ENCODE measurements at places on chromosomes 1 and 21.

- no peak for DNase-seq
These were observed 408.7 kb upstream of the PKN2 start for GRCh38 chr1:88275259-88275862.

GRCh38 chr1:201259476-201260235 lies 23.6 kb upstream of the PKP1 start:
- DNase-seq: no peak

DNA sequence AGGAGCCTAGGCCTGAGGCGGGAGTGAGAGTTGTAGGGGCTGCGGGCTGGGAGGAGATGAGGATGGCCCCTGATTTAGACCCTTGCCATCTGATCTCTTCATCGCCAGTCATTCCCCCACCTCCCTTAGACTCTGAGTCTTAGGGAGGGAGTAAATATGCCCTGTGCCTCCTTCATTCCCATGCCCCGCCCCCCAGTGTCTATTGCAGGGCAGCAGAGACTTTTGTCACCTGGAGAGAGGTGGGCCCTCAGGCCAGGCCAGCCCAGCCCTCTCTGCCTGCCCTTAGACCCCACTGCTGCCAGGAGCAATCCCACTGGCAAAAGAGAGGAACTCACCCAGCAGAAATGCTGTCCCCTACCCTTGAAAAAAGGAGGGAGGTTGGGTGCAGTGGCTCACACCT lies 3.2 kb upstream of the MFAP2 start:
- DNase-seq: no peak

GRCh38 chr1:209249280-209249670 lies 334.2 kb upstream of the CAMK1G start:
- peak; percentile 68 for DNase-seq

- DNase-seq: no peak
These were observed 43.7 kb downstream of the BTBD8 start for GRCh38 chr1:92123868-92124267.

DNA sequence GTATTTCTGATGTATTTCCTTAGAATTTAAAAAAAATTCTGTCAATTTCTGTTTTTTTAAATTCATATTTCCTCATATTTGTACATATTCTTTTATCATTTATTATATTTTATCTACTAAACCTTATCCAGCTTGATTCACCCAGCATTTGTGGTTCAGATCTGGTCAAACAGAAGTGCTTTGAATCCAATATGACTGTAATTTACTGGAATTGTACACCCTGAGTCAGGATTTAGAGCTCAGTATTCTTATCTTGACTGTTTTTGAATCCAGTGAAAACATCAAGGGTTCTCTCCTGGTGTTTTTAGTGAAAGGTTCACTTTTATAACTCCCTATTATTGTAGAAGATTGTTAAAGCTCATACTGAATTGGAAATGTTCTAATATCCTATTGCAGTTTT lies 1077.0 kb upstream of the NCAM2 start:
- DNase-seq: no peak

DNA sequence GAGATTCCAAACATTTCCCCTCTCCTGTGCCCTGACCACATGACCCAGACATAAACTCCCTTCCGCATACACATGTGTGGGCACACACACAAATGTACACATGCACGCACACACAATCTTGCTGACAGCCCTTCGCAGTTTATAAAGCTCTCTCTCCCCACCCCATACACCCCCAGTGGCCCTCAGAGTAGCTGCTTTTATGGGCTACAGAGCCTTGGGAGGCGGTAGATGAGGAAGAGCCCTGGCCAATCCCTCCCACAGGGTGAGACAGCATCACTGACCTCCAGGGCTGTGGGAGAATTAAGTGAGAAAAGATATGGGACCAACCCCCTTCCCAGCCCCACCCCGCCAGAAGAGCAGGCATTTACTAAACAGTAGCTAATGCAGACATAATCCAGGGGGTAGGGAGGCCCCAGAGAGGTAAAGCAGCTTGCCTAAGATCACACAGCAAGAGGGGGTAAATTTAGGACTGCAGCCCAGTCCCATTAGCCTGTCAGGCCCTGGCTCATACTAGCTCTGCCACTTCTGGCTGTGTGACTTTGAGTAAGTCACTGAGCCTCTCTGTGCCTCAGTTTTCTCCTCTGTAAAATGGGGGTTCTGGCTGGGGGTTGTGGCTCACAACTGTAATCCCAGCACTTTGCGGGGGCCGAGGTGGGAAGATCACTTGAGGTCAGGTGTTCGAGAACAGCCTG lies 5.1 kb downstream of the SDC3 start:
- no peak for DNase-seq

DNA sequence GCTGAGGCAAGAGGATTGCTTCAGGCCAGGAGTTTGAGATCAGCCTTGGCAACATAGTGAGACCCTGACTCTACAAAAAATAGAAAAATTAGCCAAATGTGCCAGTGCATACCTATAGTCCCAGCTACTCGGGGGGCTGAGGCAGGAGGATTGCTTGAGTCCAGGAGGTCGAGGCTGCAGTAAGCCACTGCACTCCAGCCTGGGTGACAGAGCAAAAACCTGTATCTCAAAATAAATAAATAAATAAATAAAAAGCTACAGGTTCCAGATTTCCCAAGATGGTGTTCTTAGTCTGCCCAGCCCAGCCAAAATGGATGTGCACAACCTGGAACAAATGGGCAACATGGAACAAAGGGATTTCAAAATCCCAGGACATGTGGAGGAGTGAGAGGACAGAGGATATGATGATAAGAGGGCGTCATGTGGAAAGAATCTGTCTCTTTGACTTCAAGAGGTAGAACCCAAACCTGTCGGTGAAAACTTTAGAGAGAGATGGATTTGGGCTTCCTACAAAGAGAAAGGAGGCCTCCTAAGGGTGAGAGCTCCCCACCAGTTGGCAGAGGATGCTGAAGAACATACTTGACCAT lies 3.2 kb downstream of the EDARADD start:
- no peak for DNase-seq

GRCh38 chr1:44707959-44708831 lies 22.8 kb downstream of the RNU5D-1 start:
- DNase-seq: no peak

- DNase-seq: no peak
These were observed 461.9 kb upstream of the RGS18 start for GRCh38 chr1:191696354-191696753.

DNA sequence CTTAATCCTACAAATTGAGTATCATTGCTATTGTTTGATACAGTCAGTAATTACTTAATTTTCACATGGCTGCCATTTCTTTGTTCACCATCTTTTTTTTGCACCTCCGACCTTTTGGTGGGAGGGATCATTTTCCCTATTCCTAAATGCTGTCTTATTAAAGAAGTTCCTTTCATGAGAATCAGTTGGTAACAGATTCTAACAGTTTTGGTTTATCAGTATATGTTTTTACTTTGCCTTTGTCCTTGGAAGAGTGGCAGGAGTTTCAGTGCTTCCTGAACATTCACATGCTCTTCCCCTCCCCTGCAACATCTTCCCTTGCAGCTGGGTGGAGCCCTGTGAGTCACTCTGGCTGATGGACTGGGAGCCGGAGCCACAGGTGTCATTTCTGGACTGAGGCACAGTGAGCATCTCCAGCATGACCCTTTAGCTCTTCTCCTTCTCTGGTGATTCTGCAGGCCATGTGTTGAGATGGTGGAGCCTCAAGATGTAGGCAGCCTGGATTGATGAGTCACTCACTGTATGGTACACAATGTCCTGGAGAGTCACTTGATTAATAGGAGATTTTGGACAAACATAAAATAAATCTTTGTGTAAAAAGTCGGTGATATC lies 217.7 kb downstream of the URB2 start:
- no peak for DNase-seq

GRCh38 chr1:93715529-93716126 lies 34.0 kb upstream of the BCAR3 start:
- DNase-seq: peak; percentile 10

GRCh38 chr1:39368045-39368444 lies 123.4 kb upstream of the BMP8A start:
- DNase-seq: no peak

GRCh38 chr1:41617336-41617735 lies 132.9 kb upstream of the EDN2 start:
- DNase-seq: no peak

GRCh38 chr1:218942431-218942830 lies 231.2 kb upstream of the LYPLAL1 start:
- DNase-seq: no peak

- DNase-seq: no peak
These were observed 197.2 kb upstream of the MAP1LC3C start for GRCh38 chr1:242196101-242196500.

GRCh38 chr1:14476170-14476955 lies 122.1 kb upstream of the KAZN start:
- DNase-seq: no peak

DNA sequence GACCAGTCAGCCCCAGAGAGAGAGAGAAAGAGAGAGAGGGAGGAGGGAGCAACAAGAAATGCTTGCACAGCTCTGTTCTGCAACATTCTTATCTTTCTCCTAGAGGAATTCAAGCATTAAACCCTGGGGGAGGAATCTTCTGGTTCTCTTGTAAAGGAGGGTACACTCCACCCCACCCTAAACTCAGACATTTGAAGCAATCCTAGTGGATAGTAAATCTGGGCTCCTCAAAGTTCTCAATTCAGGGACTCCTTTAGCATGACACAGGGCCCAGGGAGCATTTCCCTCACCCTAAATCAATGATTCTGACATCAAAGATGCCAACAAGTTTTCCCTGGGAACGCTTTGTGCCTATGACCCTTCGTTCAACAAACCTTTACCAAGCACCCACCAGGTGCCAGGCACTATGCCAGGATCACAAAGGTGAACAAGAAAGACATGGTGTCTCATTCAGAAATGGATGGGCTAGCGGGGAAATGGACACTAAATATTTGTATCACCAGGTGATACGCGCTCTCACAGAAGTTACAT lies 11.9 kb upstream of the CAPN2 start:
- DNase-seq: no peak

- DNase-seq: no peak
These were observed 15.9 kb downstream of the BMP8A start for GRCh38 chr1:39507230-39507928.

DNA sequence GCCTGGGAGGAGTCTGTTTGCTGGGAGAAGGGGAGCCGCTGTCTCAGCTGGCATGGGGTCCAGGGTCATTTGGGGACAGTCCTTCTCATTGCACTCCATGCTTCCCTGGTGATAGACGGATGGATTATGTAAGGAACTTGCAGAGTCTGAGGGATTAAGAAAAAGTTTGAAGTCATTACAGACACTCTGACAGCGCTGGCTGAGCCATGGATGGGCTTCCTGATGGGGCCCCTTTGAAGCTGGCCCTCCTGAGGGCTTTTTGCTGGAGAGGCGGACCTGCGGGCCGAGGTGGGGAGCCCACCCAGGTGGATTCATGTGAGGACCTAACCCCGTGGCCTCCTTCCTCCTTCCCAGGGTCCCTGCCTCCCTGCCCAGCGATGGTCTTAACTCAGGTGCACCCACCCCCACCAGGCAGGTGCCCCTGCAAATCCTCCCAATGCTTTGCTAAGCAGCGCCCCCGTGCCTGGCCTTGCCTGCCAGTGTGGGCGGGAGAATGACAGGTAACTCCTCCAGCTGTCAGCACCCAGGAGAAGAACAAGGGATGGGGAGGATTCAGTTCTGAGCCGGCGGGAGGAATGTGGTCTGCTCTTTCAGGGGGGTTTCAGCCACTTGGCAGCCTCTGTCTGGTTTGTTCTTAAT lies 24.2 kb upstream of the C1orf174 start:
- no peak for DNase-seq

DNA sequence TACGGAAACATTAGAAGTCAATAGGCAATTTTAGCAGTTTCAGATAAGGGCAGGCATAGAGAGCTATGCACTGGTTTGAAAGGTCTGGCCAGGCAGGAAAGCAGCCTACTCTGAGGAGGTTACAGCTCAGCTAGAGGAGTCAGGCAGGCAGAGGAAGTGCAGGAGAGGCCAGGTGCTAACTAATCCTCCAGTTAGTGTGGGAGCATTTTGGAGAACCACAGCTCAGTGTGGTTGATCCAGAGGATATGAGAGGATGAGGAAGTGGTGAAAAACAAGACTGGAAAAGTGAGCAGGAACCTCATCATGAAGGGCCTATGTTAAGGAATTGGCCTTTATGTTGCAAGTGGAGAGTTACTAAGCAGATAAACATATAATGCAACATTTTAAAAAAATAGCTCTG lies 282.4 kb upstream of the SGIP1 start:
- no peak for DNase-seq

DNA sequence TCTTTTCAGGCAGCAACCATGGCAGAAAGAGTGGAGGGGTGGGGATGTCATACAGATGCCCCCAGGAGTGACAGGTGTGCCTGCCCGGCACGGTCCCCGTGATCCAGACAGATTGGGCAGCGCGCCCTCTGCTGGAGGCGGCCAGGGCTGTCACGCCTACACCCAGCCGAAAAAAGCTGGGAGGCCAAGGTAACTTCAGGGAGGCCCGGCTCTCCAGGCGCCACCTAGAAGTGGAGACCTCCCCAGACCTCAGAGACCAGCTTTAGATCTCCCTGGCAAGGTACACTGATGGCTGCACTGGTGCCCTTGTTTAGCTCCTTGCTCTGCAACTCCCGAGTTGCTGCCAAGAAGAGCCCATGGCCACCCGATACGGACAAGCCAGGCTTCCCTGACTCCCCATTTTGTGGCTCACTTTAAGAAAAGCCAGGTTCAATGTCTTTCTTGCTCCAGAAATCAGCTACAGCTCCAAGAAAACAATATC lies 6.6 kb downstream of the GOLT1A start:
- peak; percentile 2 for DNase-seq

DNA sequence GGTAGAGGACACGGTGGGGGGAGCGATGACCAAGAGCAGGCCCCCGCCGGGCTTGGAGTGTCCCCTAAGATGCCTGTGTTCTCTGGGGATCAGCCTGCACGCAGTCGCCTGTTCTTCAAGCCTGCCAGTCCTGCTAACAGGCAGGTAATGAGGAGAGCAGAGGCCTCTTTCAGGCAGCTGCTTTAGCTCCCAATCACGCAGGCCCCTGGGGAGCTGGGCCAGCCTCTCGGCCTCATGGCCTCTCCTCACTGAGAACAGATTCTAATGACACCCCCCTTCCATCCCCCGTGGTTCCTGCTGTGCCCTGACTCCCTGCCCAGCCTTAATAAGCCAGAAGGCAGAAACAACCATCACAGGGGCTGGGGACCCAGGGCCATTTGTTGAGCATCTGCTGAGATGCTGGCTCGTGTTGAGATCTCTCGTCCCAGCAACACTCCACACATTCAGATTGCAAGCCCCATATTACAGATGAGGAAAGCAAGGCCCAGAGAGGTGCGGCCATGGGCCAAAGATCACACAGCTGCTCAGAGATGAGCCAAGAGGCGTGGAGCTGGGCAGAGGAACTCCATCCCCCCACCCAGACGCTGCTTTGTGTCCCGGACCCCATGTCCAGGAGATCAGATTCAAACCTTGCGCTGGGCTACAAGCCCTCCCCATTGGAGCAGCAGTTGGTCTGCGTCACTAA lies 71.6 kb upstream of the CASZ1 start:
- DNase-seq: peak; percentile 61

- no peak for DNase-seq
These were observed 21.9 kb downstream of the MTARC1 start for GRCh38 chr1:220808345-220809186.

DNA sequence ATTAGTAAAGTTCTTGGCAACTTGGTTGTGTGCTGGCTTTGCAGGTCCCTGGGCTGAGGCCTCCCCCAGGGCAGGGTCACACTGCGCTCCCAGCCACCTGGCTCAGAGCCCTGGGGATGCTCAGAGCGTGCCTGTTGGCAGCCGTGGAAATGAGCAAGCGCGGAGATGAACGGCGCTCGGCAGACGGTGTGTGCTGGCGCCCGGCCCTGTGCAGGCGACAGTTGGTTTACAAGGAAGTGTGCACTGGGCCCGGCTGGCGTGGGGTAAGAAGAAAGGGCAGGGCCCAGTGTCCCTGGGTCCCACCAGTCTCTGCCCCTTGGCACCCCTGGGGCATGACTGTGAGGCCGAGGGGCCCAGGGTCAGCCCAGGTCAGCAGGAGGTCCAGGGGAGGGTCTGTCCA lies 25.7 kb upstream of the PEX10 start:
- DNase-seq: peak; percentile 37
